ENCODE measurements at places on chromosomes 2 and 18.

DNA sequence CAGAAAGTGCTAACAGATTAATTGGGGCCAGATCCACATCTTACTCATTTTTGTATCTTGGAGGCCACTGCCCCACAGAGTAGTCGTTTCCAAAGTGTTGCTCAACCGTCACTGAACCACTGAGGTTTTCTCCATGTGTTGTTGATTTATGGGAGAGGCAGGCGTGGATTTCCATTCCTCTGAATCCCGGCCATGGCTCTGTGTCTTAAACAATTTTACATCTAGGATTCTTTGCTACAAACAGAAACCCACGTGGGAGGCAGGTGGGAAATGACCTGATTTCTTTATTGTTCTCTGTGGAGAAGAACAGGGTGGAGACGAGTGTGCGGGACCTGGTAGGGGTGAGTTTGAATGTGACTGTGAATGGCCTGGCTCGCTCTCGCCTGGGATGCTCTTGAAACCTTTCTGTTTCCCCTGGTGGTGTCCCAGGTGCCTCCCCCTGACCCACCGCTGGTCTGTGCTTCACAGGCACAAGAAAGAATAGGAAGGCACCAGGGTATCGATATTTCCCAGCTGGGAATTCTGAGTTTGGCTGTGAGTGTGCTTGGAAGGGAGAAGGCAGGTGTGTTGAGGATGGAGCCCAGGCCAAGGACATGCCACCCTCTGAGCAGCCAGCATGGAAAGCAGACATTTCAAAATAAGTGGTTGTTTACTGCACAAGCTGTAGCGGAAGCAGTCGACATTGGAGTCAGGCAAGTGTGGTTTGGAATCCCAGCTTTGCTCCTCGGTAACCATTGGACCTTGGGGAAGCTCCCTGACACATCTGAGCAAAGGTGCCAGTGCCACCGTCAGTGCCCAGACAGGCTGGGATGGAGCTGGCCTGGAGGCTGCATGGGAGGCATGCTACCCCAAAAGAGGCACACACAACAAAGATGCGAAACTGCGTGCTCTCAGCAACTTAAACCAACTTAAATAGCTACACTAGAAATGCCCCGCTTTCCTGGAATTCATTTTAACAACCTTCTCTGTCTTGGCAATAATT lies 50.0 kb downstream of the LPIN1 start:
- no peak for DNase-seq

DNA sequence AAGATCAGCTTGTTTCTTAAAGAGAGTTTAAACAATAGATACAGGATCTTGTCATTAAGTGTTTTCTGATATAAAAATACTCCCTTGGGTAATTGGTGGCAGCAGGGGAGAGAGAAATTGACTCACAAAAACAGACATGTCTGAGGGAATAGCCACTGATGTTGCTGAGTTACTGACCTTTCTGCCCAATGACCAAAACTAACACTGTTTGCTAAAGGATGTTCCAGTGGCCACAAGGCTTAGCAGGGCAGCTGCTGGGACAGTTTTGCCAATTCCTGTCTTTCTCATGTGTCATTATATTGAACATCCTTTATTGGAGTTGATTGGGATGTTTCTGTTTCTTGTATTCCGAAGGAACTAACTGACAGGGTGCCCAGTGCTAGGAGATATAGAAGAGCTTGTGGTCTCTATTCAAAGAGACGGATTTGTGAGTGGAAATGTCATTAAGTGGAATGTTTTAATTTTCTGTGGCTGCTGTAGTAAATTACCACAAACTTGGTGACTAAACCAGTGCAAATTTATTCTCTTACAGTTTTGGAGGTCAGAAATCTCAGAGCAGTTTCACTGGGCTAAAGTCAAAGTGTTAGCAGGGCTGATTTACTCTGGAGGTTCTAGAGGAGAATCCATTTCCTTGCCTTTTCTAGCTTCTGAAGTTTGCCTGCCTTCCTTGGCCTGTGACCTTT lies 124.8 kb upstream of the RMDN2 start:
- DNase-seq, result no peak

DNA sequence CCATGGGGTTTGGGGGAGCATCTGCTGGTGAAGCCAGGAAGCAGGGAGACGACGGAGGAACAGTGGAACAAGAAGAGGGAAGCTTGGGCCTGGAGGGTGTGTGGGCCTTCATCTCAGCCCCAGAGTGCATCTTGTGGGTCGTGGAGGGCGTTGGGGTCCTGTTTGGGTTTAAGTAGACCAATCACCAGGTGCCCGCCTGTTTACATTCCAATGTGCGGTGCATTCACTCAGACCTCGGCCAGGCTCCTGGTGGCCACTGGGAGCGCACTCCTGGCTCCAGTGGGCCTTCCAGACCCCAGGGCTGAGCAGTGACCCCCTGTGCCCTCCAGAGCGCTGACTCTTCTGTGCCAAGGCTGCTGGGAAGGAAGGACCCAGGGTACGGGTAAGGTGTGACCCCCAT lies 293.7 kb downstream of the NDUFA10 start:
- DNase-seq, result no peak

DNA sequence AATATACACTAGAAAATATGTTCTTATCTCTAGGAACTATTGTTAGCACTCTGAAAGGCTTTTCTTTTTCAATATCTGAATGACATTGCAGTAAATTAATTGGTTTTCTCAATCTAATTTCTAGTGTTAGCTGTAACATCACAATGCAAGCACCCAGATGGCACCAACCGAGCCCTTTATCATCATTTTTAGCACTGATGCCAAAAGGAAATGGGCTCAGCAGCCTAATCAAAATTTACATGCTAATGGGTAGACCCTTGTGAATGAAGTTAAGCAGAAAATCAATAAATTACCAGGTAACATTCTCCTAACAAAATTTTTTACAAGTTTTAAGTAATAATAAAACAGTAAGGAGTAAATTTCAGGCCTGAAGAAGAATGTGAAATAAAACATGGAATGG lies 53.5 kb upstream of the PGAP1 start:
- DNase-seq, result no peak

DNA sequence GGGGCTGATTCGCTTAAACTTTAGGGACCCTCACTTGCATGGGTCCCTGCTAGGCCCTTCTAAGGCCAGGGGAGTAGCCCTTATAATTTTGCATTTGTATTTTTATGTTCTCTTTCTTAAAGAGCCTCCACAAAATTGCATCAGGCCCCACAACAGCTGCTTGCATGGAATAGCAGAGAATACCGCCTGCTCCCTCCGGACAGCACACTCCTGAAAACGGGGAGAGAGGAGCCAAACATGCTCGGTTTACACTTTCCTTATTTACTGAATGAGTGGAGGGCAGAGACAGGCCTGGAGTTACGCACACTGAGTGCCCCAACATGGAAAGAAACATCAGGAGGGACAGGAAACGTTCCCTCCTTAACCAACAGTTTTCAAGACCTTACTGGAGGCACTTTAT lies 132.2 kb downstream of the ANTXR1 start:
- DNase-seq, result no peak

GRCh38 chr2:218474527-218474926 lies 55.6 kb downstream of the VIL1 start:
- DNase-seq, result no peak

DNA sequence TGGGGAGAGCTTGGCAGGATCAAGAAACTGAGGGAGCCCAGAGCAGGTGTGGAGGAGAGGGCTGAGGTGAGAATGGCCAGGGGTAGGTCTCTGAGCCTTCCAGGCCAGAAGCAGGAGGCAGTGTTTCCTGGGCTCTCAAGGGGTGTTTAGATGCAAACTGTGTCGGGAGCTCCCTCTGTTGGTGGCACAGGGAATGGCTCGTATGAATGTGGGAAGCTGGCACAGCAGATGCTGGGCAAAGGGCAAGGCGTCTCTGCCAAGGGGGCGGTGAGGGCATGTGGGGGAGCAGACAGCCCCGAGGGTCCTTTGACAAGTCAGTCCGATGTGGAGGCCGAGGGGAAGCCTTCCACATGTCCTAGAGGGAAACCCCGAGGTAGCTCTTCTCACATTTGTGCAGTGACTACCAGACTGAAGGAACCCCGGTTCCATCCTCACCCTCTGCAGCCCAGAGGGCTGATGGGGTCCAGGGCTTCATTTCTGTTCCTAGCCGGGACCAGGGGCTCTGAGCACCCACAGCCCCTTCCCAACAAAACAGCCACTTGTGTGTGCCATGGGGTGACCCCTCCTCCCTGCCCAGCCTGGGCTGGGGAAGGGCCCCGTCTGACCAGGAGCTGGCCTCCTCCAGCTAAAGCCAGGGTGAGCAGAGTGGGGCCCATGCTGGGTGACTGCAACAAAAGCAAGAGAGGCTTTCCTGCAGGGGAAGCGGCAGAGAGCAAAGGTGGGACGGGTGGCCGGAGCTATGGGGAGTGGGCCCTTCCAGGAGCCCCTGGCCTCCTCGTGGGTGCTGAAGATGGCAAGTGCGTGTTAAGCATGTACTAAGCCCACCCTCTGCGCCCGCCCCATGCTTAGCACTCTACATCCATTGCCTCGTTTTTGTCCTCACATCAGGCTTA lies 103.4 kb downstream of the SEPTIN10 start:
- DNase-seq, result peak; percentile 89

DNA sequence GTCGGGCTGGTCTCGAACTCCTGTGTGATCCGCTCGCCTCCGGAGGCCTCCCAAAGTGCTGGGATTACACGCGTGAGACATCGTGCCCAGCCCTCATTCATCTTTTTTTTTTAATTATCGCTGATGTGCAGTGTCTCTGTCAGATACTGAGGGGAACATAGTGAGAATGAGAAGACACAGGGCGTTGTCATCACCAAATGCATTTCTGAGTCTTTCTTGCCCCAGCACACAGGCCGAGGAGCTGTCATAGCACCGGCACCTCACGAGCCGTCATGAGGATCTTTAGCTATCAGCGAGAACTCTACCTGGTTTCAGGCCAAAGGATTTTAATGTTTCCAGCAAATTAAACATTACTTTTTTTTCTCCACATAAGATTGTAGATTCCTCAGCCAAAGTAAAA lies 548.0 kb upstream of the SOX11 start:
- DNase-seq, result no peak

- no peak for DNase-seq
Measured at GRCh38 chr2:98985905-98986666, 50.1 kb upstream of the CRACDL start.

GRCh38 chr2:71646028-71646427 lies 192.7 kb downstream of the DYSF start:
- no peak for DNase-seq

DNA sequence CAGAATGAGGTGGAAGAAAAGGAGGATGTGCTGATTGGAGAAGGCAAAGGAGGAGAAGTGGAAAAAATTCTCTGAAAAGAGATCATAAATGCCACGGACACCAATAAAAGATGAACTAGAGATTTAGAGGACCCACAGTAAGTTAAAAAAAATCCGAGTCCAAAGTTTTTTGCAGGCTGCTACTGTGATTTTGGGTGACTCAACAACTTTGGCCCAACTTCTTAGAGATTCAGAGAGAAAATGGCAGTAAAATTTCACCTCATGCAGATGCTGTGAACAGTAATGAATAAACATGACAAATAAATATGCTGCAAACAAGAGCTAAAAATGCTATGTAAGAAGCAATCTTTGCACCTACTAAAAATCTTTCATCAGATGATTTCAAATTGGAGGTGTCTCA lies 176.9 kb upstream of the SESTD1 start:
- DNase-seq, result no peak

GRCh38 chr2:23209059-23209458 lies 175.9 kb upstream of the KLHL29 start:
- DNase-seq, result no peak

GRCh38 chr2:64595397-64596176 lies 58.1 kb downstream of the SERTAD2 start:
- no peak for DNase-seq

DNA sequence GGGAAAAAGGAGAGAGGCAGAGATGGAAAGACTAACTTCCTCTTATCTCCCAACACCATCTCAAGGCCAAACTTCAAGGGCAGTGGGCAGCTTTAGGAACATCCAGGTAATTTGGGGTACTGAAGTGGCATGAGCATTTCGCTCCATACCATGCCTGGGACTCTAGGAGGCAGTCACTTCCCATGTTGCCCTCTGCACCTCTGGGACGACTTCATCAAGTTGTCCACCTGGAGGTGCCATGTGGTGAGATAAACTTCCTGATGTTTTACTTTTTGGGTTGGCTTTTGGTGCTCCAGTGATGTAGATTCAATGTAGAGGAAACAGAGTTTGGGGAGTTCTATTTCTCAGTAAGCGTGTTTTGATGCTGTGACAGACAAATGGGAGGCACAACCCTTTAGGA lies 56.3 kb upstream of the UPP2 start:
- DNase-seq, result no peak

GRCh38 chr2:831622-832021 lies 119.0 kb upstream of the SNTG2 start:
- DNase-seq, result no peak

DNA sequence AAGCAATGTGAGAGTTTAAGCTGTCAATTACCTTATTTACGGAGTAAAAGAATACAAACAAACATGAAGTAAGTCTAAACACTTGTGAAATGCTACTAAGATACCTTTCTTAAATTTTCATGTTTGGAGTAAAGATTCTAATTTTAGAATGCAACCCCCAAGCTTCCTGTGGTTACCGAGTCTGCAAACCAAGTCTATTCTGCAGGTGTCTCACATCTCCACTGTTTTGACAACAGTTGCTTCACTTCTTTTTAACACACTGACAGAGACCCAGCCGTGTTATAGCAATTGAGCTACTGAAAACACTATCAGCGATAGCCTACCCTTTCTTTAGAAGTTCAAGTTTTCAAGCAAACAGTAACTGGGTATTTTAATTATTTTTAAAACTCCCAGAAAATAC lies 608.3 kb downstream of the ERBB4 start:
- DNase-seq, result no peak

DNA sequence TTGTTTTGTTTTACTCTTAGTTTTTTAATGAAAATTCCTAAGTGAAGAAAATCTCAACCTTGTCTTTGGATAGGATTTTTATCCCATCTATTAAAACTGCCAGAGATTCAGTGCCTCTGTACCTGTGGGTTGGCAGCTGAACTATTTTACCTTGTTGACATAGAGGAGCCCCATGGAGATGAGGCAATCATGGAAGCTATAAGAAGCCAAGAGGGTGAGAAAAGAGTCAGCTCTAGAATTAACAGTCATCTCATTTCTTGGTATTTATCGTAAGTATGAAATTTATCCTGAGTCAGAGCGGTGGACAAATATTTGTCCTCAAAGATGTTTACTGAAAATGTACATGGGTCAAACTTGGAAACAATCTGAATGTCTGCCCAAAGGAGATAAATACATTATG lies 35.8 kb upstream of the PGAP1 start:
- DNase-seq, result no peak

- DNase-seq, result peak; percentile 42
Measured at GRCh38 chr2:78541451-78542267, 483.8 kb upstream of the REG3G start.

- no peak for DNase-seq
Measured at GRCh38 chr2:220528180-220528675, 900.8 kb downstream of the SLC4A3 start.

- DNase-seq, result no peak
Measured at GRCh38 chr2:195687320-195688086, 30.5 kb downstream of the SLC39A10 start.
